ENCODE measurements at places on chromosomes 2 and 18. TPM values are rescaled to one million over a fixed set of nuclear protein-coding genes. Genes with fewer than 3 reads are reported as not detected.

Gene AQP12A
- polyA plus RNA-seq, result not detected

Gene ZNF385B
- polyA plus RNA-seq, result 1.5 TPM

Gene SIX2
- 1.3 TPM for polyA plus RNA-seq

GRCh38 chr18:42287047-42287446 lies 332.0 kb downstream of the PIK3C3 start:
- no peak for DNase-seq

DNA sequence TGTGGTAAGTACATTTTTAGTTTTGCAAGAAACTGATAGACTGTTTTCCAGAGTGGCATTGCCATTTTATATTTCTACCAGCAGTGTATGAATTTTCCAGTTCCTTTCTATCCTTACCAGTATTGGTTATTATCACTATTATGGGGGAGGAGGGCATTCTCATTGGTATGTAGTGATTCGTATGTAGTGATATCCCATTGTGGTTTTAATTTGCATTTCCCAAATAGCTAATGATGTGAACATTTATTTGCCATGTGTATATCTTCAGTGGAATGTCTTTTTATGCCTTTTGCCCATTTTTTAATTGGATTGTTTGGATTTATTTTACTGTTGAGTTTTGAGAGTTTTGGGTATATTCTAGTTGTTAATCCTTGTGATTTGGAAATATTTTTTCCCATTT lies 16.9 kb downstream of the EIF5B start:
- no peak for DNase-seq

GRCh38 chr2:157918319-157918718 lies 42.2 kb upstream of the ACVR1 start:
- DNase-seq, result no peak

GRCh38 chr2:191245869-191246531 lies 796 bp downstream of the MYO1B start:
- DNase-seq, result peak; percentile 87

DNA sequence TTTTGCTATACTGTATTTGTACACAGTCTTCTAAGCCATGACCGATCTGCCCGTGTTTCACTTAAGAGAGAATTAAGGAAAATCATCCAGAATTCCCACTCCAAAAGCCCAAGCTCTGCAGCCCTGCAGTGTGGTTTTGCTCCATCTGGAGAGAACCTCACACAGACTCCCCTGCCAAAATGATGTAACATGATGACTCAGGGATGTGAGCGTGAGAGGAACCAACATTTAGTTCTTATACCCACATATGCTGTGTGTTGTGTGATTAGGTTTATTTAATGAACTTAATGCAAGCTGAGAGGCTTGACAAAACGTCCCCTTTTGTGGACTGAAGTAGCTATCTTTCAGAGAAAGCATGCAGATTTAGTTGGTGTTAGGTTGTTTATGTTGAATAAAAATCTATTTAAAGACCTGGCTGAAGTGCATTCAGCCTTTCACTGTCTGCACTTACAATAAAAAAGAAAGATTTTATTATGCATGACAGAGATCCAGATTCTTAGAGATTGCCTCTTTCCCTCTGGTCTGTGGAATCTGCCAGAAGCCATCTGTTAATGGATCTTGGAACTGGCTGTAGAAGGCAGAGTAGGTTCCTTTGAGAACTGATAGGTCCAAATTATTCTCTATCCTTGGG lies 6.3 kb downstream of the RAB12 start:
- DNase-seq, result peak; percentile 66

DNA sequence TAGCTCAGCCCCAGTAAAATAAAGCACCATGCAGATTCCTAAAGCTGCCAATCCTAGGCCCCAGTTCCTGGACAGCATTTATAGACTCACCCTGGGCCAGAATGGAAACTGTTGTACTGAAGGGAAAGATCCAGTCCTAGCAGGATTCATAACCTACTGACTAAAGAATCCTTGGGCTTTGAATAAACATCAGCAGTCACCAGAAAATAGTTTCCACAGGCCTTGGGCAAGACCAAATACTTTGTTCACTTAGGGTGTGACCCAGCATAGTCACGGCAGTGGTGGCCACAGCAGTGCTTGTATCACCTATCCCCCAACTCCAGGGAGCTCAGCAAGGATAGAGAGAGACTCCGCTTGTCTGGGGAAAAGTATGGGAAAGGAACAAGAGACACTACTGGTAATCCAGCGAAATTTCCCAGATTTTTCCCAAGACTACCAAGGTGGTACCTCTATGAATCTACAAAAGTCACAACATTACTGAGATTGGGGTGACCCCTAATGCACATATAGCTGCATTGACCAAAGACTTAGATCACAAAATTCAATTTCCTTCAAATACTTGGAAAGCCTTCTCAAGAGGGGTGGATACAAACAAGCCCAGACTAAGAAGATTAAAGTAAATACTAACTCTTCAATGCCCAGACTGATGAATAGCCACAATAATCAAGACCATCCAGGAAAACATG lies 748.1 kb upstream of the LRATD1 start:
- DNase-seq, result no peak
